ENCODE measurements at places on chromosomes 3 and 15.

- no peak for DNase-seq
These were observed 4.9 kb upstream of the PPP1R2 start for GRCh38 chr3:195548006-195548405.

DNA sequence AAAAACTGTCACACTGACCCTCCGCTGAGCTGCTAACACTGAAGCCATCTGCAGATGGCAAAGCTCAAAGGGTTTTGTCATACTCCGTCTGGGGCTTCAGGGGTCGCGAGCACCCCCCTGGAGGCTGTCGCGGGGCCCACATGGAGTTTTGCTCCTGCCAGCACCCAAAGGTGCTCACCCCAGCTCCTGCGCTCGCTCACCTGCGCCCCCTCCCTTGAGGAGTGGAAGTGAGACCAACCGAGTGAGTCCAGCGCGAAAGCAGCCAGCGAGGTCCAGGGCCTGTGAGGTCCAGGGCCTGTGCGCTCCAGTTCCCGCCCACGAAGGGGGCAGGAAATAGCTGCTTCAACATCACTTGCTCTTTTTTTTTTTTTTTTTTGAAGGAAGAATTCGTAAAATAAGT, 208.5 kb downstream of the ROBO2 start:
- DNase-seq: no peak

- no peak for DNase-seq
These were observed 163.9 kb downstream of the RAB11A start for GRCh38 chr15:66033143-66033542.

GRCh38 chr3:61807865-61808276, 246.5 kb downstream of the PTPRG start:
- DNase-seq: no peak

DNA sequence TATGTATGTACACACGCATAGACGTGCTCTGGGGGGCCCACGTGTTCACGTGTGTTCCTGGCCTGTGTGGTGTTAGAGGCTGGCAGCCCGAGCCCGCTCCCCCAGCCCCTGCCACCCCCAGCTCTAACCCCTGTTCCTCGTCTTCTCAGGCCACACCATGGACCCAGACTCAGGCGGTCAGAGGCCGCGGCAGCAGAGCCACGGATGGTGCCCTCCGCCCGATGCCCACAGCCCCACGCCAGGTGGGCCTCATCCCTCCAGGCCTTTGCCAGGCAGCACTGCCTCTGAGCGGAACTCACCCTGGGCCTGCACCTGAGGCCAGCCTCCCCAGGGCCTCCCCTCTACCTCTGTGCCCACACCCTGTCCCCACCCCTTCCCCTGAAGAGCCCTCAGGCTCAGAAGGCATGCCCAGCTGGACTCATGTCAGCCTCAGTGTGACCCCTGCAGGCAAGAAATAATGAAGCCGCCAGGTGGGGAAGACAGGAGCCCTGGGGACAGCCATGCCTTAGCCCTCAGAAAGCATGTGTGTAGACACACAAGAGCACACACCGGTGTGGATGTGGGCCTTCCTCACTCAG, 16.4 kb upstream of the GNAT1 start:
- DNase-seq: no peak

DNA sequence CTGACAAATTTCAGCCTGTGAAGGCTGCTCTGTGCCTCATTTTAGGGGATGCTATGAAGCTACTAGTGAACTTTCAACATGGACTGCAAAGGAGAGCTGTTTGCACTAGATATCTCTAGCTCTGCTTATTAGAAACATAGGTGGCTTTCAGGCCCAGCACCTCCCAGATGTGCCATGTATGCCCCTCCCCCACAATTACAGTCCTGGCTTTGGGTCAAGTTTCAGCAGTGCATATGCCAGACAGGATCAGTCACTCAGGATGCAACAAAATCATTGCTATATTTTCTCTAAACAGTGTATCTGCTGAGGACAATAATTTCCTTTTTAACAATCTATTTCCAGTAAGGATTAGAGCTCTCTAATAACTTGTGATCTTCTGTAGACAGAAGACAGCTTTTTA, 178.8 kb upstream of the STAC start:
- no peak for DNase-seq

DNA sequence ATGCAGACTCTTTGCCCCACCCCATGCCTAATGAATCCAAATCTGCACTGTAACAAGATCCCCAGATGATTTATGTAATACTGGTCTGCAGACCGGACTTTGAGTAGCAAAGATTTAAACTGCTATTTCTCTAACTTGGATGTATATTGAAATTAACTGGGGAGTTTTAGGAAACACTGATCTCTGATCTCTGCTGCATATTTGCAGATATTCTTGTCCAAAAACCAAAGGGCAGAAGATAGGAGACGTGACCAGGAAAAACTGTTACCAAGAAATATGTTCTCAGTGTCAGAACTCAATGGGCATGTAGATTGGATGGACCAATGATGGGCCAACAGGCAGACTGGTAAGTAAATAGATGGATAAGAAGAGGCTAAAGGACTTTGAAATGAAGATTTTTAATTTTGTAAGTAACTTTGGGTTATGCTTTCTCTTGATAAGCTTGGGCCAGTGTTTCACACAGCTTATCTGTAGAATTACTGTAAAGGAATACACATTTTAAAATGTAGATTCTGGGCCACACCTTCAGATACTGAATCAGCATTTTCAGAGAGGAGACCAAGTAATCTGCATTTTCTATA, 64.5 kb upstream of the TP63 start:
- no peak for DNase-seq

DNA sequence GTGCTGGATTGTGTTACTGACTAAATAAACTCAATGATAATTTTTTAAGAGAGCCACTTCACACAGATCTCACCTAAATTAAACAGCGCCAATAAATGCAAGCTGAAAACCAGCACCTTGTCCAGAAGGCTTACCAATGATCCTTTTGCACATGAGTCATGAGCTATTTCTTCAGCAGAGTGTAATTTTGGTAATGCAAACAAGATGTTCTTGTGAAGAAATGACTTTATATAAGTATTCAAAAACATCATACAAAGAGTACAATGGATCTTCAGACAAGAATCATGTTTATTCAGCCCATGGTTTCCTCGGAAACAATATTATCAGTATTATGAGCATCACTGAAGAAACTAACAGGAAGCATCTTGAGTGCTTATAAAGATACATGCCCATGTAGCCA, 263.8 kb upstream of the UBE2E2 start:
- DNase-seq: peak; percentile 8

DNA sequence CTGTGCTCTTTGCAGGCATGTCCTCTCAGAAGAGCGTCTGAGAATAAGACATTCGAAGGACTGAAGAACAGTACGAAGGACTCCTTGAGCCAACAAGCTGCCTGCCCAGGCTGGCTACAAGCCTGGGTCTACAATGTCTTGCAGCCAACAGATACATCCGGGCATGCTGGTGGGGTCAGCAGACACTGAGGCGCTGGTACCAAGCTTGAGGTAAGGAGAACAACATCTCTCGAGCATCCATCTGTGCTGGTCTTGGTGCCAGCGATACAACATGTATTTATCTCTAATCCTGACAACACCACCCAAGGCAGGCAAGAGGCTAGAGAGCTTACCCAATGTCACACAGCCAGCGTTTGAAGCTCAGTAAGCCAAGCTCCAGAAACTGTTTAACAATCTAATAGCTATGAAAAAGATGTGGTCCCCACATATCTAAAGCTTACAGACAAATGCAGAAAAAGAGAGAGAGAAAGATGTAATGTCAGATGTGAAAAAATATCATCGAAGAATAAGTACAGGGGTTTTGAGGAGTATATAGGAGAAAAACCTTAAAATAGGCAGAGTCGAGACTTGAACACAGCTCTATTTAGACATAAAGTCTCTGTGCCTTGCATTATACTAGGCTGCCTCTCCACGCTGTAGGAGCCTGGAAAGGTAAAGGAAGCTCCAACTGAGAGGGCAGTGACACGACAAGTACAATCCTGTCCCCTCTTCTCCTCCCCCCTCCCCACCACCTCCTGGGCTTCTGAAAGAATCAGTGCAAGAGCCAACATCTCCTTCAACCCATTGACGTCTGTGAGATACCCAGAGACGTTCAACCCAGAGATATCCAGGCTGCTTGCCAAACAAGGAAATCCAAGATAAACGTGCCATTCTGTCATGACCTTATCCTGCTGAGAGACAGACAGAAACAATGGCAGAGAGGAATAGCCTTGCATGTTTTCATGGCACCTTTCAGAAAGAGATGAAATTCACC, 39.4 kb downstream of the WWTR1 start:
- DNase-seq: no peak

DNA sequence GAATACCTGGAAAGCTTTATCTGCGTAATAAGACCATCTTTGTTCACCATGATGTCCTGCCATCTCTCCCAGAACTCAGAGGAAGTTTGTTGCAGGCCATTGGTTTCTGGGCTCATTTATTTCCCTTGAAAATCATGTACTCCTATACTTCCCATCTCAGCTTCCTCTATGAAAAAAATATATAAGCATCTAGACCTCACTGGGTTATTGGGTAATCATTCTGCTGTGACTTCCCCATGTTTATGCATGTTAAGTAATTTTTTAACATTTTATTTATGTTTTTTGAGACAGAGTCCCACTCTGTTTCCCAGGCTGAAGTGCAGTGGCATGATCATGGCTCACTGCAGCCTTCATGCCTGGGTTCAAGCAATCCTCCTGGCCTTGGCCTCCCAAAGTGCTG, 184.5 kb downstream of the ZPLD1 start:
- DNase-seq: no peak

DNA sequence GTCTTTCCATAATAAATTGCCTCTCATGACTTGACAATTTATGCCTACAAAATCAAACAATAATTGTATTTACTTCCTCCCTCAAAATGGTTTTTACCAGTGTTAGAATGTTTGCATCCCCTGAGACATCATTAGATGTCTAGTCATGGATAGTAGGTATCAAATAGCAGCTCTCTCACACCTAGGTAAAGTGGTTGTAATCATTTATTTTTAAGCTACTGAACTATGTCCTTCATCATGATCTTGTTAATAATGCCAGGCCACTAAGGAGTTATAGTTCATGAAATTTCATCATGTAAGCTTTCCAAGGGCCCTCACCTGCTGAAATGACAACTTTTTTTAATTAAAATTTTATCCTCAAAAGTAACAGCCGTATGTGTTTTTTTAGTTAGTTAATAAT, 134.1 kb downstream of the ARPP21 start:
- DNase-seq: no peak

DNA sequence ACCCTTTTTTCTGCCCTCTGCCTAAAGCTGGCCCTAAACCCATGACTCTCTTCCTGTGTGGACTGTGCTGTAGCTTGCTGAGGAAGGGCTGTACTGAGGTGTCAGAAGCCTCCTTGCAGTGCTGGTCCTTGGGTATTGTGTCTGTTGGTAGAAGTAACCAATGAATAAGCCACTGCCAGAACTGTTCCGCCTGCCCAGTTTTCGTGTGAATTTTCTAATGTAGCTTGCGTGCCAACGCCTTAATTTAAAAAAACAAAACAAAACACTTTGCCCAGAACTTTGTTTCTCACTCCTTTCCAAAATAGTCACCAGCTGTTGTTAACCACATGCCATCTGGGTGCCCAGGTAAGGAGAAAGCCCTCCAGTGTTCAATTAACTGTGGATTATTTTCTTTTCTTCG, 101.9 kb downstream of the KLHL25 start:
- DNase-seq: no peak

GRCh38 chr15:99209326-99209725, 40.1 kb downstream of the TTC23 start:
- DNase-seq: no peak

GRCh38 chr3:194051366-194052149, 84.4 kb upstream of the HES1 start:
- DNase-seq: no peak

DNA sequence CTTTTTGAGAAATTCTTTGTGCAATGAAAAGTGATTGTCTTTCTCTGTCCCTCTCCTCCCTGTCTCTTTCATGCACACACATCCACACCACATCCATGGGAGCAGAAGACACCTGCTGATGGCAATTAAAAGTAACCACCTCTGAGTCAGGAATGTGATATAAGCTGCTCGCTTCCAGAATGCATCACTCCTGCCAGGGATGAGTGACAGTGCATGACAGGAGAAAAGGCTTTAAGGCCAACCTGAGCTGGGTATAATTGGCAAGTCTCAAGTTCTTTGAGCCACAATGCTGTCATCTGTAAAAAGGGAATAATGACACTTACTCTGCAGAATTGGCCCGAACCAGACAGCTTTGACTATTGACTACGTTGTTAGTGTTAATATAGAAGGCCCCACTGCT, 59.6 kb downstream of the UBP1 start:
- DNase-seq: no peak

DNA sequence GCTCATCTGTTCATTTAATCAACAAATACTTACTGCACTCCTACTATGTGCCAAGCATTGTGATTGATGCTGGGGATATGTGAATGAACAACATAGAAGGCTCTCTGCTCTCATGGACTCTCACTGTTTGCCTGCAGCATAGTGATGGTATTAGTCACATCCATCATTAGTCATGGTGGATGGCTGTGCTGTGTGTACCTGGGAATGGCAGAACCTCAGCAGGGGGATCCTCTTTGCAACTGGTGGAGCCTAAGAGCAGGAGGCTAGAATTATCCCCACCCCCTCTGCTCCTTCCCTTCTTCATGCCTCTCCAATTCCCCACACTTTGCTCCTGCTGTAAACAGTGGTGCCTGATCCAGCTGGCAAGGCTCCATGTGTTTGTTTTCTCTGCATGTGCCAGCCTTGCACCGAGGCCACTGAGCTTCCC, 20.5 kb downstream of the BOC start:
- DNase-seq: no peak

DNA sequence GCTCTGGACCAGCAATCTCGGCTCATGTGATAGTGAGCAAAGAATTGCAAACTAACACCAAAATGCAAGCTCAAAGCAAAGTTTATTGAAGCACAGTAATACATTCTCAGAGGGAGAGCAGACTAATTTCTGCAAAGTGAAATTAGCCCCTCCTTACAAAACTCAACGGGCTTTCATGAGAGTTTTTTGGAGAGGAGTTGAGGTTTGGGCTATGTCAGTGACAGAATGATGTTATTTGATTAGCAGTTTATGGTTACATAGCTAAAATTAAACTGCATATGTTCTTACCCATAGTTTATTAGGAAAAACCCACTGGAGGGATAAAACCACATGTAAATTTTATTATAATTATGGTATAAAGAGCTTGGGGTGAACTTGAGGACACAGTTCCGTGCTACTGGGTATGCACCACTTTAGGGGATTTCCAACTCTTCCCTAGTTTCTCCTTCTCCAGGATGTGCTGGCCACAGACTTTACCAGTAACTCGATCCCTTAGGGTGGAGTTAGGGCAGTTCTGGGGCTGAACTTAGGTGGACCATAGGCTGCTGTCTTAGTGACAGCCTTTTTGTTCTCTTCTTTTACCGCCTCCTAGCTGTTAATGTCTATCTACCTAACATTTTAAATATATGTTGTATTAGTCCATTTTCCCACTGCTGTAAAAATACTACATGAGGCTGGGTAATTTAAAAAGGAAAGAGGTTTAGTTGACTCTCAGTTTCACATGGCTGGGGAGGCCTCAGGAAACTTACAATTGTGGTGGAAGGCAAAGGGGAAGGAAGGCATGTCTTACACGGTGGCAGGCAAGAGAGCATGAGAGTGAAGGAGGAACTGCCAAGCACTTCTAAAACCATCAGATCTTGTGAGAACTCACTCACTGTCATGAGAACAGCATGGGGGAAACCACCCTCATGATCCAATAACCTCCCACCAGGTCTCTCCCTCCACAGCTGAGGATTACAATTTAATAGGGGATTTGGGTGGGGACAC, 8.9 kb upstream of the AADACL2 start:
- DNase-seq: no peak

- no peak for DNase-seq
These were observed 84.9 kb downstream of the SMAD6 start for GRCh38 chr15:66786708-66787488.

- no peak for DNase-seq
These were observed 7.8 kb downstream of the EIF1B start for GRCh38 chr3:40317061-40317855.

GRCh38 chr15:25061808-25062550, 107.2 kb downstream of the SNRPN start:
- no peak for DNase-seq
